GM18507 (cell line): ENCODE measurements at places on chromosomes 4 and X.

DNA sequence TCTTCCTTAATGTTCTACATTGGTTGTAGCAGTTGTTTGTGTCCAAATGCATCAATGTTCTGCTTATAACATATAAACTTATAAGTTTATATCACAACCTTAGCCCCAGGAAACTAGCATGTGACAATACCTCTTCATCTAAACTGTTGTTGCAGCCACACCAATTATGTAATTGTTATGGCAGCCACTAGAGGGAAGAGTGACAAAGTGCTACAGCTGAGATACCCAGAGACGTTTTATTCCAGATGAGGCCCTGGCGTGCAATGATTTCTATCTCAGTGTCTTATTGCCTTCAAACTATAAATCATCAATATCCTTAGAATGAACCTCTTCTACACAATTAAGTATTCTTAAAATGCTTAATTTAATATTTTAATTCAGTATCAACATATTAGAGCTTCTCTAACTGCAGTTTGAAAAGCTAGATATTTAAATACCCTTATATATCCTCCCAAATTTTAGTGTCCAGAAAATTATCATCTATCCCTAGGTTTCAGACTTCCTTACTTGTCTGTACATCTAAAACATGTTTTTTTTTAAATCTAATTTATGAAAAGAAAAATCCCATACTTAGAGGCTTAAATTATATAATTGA is 171.6 kb downstream of the PCDH10 start:
- DNase-seq: no peak

DNA sequence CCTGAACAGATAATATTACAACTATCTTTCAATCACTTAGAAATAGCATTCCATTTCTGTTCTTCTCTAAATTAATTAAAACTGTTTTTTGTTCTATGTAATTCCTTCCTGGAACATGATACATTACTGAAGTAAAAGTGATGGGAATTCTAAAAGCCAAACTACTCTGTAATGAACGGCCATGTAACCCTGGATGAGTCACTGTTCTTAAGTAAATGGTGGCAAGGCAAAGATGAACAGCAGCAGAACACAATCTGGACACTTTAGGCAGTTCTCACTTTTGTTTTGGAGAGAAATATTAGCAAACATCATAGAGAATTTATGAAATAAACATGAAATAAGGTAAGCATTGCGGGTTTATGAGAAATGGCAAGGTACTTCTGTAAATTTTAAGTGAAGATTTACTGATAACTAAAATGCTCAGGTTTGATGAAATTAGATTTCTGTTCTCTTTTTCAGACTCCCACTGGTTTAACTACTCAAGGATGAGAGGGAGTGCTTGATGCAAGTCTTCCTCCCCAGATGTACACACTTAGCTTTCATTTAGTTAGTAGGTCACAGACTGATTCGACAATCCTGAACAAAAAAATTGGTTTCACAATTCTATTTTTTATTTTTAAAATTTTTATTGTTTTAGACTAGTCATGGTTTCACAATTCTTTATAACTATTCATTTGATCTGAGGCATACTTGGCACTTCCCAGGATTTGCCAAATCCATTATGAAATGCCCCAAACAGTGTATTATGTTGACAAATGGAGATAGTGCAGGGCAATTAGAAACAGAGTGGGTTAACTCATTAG is 964 bp upstream of the GPR82 start:
- no peak for DNase-seq

GRCh38 chrX:40041915-40042314 is 55.8 kb downstream of the BCOR start:
- no peak for DNase-seq

DNA sequence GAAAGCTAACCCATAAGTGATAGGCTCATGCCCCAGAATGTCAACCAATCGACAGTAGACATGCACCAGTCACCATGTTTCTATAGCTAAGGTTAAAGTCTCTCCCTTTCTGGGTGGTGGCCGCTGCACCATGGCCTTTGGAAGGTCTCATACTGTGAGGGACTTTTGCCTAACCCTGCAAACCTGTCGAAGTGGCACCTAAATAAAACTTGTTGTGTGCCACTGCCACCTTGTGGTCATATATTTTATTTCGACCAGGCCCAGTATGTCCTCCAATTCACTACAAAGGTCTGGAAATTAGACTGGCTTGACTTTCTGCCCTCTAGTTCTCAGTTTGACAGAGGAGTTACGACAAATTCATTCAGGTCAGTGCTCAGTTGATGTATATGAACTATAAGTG is 163.1 kb downstream of the SMARCA1 start:
- no peak for DNase-seq

DNA sequence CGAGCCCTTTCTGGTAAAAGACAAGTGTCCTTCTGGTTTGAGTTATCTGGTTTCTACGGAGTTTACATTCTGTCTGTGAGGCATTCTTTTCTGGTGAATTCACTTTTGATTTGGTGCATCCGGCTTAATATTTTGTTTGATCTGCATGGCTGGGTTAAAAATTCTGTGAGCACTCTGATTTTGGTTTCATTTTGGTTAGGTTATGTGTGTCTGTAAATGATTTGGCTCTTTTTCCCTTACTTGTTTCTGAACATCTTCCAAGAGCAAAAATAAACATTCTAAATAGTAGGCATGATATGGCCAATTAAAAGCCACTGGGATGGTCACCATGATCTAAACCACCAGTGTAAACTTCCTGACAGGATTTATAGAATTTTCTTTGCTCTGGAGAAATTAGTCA is 85.7 kb upstream of the PTPN13 start:
- no peak for DNase-seq

GRCh38 chrX:19707246-19707871 is 180.0 kb downstream of the SH3KBP1 start:
- no peak for DNase-seq

DNA sequence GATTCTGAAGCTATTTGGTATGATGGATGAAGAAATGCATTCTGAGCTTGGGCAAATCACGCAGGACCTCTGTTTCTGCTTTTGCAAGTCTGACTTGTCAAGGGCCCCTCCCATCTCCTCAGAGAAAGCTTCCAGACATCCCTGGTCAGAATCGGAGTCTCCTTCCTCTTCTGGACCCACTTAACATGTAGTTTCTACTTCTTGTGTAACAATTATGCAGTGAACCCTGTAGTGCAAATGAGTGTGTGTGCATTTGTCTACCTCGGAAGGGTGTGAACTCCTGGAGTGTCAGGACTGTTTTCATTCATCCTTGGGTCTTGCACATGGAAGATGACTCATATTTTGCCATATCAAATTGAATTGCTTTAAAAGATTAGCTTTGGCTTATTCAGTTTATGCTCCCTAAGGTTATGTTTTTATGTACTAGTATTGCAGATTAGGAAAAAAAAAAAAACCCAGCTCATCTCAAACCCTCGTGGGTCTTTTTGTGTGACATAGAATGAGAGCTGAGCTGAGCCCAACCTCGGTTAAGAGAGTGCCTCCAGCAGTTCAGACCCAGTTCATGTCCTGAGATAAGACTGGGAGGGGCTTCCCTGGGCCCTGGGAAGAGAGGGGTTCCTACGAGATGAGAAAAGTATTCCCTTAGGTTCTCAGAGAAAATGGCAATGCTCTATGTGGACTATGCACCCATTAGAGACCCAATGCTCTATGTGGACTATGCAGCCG is 61.1 kb upstream of the RPL34 start:
- no peak for DNase-seq

DNA sequence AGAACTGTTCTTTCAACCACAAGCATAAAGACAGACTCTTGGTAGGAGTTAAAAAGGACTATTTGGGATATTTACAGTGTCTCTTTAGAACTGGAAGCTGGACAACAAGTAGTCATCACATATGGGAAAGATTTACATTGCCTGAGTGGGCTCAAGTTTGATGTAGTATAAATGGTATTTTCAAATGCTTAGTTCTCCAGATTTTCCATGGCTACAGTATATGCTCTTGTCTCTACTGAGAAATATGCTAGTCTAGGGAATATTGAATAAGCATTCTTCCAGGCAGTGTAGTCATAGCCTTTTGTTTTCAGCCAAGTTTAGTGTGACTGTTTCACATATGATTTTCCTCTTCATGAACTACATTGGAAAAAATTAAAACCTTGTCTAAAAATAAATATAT is 315.6 kb downstream of the ARHGAP24 start:
- DNase-seq: no peak

DNA sequence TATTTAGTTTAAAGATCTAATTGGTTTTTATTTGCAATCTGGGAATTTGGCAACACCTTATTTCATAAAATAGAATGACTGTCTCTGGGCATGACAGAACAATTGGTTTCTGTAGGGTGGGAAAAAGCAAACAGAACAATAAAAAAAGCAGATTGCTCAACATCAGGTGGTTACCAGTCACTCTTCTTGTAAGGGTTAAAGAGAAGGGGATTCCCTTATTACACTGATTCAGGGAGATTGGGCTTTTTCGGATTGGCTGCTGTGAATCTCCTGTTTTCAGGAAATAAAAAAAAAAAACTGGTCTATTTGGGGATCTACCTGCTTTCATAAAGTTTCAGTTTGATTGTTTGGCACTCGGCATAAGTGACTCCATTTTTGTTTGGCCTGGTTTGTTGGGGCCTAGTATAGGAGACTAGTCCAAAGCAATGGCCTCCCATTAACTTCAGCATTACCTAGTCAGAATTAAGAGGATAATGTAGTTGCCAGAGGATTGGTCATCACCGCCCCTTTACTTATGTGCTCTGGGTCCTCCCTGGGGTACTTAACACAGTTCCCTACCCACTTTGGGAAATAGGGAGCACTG is 380.5 kb downstream of the IDS start:
- no peak for DNase-seq

- no peak for DNase-seq
These were observed 11.9 kb upstream of the TRIML1 start for GRCh38 chr4:188127214-188127874.

- no peak for DNase-seq
These were observed 157.7 kb downstream of the CEP135 start for GRCh38 chr4:56106180-56107147.

- no peak for DNase-seq
These were observed 693 bp downstream of the OCIAD1 start for GRCh38 chr4:48831532-48832030.

- DNase-seq: no peak
These were observed 174.4 kb downstream of the RAB28 start for GRCh38 chr4:13309751-13310150.

- no peak for DNase-seq
These were observed 160.4 kb upstream of the GPR101 start for GRCh38 chrX:137194164-137194563.

DNA sequence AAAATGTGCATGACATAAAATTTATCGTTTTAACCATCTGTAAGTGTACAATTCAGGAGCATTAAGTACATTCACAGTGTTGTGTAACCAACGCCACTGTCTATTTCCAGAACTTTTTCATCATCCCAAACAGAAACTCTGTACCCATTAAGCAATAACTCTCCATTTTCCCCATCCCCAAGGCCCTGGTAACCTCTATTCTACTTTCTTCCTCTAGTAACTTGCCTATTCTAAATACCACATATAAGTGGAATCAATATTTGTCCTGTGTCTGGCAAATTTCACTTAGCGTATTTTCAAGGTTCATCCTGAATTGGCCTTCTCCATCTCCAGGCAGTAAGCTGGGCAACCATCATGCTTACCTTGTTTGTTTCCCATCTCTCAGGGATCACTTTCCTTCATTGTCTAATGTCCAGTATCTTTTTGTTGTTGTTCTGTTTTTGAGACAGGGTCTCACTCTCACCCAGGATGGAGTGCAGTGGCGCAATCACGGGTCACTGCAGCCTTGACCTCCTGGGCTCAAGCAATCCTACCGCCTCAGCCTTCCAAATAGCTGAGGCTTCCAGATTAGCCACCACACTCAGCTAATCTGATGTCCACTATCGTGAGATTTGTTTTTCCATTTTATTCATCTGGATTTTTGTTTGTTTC is 17.7 kb upstream of the GRIPAP1 start:
- DNase-seq: no peak

DNA sequence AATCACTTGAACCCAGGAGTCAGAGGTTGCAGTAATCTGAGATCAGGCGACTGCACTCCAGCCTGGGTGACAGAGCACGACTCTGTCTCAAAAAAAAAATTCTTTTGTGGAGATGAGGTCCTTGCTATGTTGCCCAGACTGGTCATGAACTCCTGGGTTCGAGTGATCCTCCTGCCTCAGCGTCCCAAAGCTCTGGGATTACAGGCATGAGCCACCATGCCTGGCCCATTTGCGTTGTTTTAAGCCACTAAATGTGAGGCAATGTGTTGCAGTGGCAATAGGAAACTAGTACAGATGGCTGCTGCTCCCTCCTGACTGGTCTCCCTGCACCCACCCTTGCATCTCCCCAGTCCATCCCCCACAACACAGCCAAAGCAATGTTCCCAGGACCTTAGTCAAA is 40.0 kb upstream of the APLN start:
- no peak for DNase-seq

DNA sequence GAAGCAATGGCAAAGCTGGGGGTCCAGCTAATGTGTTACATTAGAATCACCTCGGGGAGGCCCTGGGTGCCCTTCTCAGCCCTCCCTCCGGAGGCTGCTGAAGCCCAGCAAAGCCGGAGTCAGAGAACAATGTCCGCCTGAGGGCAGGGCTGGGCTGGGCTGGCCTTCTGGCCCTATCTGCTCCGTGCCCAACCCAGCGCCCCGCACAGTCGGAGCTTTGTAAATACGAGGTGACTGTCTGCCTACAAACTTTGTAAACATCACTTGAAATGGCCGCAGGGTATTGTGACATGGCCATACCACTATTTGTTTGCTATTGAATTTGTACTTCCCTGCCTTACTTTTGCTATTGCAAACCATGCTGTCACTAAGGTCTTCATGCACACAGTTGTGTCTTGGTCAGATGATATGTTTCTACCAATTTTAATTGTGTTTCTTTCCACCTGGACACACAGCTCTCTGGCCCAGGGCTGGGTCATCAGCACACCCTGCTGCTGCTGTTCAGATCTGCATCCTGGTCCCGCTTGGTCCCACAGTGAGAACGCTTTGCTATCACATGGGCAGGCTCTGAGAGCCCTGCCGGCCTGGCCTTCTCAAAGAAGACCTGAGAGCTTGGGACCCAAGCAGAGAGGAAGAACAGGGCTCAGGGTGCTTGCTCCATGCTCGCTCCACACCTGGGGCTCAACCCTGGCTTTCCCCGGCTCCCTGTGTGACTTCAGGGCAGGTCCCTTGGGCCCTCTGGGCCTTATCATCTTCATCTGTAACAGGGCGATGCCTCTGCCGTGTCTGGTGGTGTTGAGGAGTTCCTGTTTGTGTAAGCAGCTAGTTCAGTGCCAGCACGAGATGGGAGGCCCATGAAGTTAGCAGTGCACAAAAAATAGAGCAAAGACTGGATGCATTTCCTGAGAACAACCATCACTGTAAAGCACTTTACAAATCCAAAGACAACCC is 2.3 kb downstream of the S100P start:
- DNase-seq: no peak

GRCh38 chr4:73707269-73707875 is 33.0 kb upstream of the CXCL8 start:
- no peak for DNase-seq

GRCh38 chrX:11533199-11533651 is 132.5 kb downstream of the ARHGAP6 start:
- peak; percentile 17 for DNase-seq

GRCh38 chr4:64682481-64682880 is 273.2 kb upstream of the TECRL start:
- no peak for DNase-seq

GRCh38 chrX:134633832-134634231 is 24.4 kb downstream of the PLAC1 start:
- DNase-seq: no peak
